ENCODE measurements at places on chromosomes 3 and 15.

DNA sequence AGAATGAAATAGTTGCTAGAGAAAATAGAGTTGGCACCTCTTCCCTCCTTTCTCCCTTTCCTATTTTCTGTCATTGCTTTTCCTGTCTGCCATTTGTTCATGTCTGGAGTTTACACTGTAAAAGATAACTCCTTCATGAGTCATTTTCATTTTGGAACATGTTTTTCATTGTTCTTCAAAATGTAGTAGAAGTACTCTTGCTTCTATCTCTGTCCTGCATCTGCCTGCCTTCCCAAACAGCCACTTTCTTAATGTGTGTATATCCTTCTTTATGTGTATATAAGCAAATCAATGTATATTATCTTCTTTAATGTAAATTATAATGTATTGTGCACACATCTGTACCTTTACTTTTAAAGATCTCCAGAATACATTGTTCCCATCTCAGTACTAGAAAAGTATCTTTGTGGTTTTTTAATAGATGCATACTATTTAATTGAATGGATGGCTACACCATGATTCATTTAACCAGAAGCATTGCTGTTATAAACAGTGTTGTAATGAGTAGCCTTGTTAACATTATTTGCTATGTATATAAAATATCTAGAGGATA is 41.1 kb downstream of the TSC22D2 start:
- no peak for DNase-seq

GRCh38 chr3:13574798-13575451 is 26.0 kb downstream of the FBLN2 start:
- no peak for DNase-seq

GRCh38 chr15:40328751-40329150 is 5.3 kb downstream of the INAFM2 start:
- no peak for DNase-seq

DNA sequence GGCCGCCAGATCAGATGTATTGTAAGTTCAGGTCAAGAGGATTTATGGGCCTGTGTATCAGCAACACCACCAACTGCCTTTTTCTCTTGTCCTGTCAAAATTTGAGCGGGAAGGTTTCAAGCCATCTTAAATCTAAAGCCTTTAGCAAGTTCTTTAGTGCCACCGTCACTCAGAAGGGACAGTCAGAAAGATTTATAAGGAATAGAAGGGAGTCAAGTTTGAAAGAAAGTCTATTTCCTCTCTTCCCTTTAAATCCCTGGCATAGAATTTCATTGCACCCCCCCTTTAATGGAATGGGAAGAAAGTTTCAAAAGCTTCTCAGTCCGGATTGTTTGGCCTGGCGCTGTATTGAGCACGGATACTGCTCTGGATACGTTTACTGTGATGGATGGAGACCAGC is 359.4 kb downstream of the FEZF2 start:
- no peak for DNase-seq

DNA sequence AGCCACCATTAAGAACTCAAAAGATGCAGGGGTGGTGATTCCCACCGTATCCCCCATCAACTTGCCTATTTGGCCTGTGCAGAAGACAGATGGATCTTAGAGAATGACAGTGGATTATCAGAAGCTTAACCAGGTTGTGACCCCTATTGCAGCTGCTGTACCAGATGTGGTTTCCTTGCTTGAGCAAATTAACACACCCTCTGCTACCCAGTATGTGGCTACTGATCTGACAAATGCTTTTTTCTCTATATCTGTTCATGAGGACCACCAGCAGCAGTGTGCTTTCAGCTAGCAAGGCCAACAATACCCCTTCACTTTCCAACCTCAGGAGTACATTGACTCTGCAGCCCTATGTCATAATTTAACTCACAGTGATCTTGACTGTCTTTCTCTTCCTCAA is 8.6 kb upstream of the MCF2L2 start:
- no peak for DNase-seq

- peak; percentile 50 for DNase-seq
Observed at GRCh38 chr15:48507416-48508065, 138.0 kb downstream of the FBN1 start.

DNA sequence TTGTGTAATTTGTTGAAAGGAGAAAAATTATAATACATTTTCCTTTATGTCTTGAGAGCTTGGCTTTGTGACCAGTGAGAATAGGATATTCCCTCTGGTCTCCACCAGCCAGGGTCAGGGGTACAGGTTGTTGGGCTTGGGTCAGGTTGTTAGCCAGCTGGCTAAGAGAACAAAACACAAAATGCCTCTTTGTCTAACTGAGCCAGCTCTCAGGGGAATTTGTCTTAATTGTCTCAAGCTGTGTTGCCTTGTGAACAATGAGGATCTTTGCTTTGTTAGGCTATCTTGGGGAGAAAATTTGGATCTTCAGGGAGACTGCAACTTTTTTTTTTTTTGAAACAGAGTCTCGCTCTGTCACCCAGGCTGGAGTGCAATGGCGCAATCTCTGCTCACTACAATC is 17.7 kb upstream of the GK5 start:
- DNase-seq, result peak; percentile 38

DNA sequence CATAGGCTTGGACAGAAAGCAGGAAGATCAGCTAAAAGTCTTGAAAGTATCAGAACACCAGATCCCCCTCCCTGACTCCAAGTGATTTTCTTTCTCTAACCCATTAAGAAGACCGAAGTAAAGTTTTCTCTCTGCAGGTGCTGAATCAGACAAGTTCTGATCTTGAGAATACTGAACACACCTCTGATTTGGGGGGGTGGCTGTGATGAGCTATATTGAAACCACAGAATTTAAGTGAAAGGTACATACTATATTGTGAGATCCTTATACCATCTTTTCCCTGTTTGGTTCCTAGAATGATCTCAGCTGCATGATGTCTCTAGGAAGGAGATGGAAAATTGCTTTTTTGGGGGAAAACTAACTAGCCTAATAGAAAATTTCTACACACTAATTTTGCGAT is 196.0 kb downstream of the DIPK2A start:
- no peak for DNase-seq

- DNase-seq, result peak; percentile 47
Observed at GRCh38 chr3:115512565-115513415, 110.5 kb upstream of the GAP43 start.

- no peak for DNase-seq
Observed at GRCh38 chr3:137347817-137348368, 390.1 kb downstream of the IL20RB start.

DNA sequence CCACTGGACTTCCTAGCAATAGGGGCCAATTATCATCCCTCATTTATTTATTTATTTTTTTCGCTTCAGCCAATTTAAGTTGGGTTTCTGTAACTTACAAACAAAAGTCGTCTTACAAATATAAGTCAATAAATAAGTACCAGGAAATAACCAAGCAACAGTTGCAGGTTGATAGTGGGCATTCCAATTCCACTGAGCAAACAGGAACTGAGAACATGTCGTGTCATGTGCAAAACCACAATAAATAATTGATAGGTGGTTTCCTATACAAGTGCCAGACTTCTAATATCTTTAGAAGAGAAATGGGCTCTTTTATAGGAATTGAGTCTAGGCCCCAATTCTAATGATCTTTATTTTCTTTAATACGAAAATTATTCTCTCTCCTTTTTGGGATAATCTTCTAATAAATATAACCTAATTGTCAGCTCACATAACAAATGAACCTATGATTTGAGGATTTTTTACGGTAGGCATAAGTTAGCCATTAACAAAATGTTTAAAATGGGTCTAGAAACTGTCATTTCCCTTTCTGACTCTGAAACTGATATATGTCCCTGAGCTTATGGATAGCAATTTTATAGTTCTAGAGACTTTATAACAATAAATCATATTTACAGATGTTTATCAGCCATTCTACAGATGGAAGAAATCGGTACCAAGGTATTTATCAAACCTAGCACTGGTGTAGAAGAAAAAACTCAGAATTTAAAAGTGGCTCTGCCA is 571.8 kb downstream of the FOXP1 start:
- DNase-seq, result no peak

GRCh38 chr3:142852009-142852408 is 36.9 kb downstream of the PCOLCE2 start:
- DNase-seq, result no peak

- no peak for DNase-seq
Observed at GRCh38 chr15:70976851-70977250, 84.2 kb downstream of the LRRC49 start.

- DNase-seq, result no peak
Observed at GRCh38 chr15:67976506-67977073, 77.5 kb upstream of the PIAS1 start.

- DNase-seq, result no peak
Observed at GRCh38 chr15:45114076-45114750, at the start of the genes DUOX2 and DUOXA2. TSS of gene DUOX2 (minus strand) at chr15:45114172. CDS start at chr15:45113411, 761 bp downstream. TSS of gene DUOXA2 (plus strand) at chr15:45114326. CDS start at chr15:45114606, 280 bp downstream.

DNA sequence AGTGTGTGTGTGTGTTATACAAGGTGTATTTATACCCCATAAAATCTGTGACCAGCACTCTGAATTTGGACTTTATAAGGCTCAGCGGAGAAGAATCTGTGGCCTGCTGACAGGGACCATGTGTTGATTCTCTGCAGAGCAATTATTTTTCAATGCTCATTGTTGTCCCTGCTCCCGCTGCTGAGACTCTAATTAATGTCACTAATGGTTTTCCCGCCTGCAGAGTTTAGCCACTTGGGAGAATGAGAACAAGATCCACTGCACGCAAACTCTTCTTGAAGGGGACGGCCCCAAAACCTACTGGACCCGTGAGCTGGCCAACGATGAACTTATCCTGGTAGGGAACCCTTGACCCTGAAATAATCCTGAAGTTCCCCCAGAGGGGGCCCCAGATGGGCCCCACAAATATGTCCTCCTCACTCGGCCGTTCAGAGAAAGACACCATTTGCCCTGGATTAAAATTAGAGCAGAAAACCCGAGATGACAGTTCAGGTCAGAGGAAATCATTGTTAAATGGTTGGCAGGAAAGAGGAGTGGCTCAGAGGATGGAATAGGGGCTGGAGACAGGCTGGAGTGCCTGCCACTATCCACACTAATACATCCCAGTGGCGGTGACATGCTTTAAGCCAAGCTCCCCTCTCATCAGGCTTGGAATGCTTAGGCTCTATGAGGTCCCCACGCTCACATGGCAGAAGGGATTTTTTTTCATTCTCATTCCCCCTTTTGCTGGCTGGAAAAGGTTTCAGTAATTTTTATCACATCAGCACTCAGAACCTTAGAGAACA is 3.3 kb downstream of the CRABP1 start:
- no peak for DNase-seq

- no peak for DNase-seq
Observed at GRCh38 chr15:43370310-43370974, 401 bp downstream of the ZSCAN29 start.

GRCh38 chr15:89874926-89875564 is 18.7 kb downstream of the AP3S2 start:
- DNase-seq, result peak; percentile 90

GRCh38 chr3:128591738-128592426 is 58.7 kb downstream of the RPN1 start:
- DNase-seq, result no peak

- DNase-seq, result no peak
Observed at GRCh38 chr3:17119201-17120072, 234.7 kb downstream of the PLCL2 start.

- peak; percentile 63 for DNase-seq
Observed at GRCh38 chr15:65033659-65034269, 4.3 kb upstream of the MTFMT start.

GRCh38 chr3:46378426-46378942 is 7.7 kb downstream of the CCR5 start:
- peak; percentile 69 for DNase-seq

GRCh38 chr3:40876009-40876408 is 323.3 kb upstream of the CTNNB1 start:
- no peak for DNase-seq

DNA sequence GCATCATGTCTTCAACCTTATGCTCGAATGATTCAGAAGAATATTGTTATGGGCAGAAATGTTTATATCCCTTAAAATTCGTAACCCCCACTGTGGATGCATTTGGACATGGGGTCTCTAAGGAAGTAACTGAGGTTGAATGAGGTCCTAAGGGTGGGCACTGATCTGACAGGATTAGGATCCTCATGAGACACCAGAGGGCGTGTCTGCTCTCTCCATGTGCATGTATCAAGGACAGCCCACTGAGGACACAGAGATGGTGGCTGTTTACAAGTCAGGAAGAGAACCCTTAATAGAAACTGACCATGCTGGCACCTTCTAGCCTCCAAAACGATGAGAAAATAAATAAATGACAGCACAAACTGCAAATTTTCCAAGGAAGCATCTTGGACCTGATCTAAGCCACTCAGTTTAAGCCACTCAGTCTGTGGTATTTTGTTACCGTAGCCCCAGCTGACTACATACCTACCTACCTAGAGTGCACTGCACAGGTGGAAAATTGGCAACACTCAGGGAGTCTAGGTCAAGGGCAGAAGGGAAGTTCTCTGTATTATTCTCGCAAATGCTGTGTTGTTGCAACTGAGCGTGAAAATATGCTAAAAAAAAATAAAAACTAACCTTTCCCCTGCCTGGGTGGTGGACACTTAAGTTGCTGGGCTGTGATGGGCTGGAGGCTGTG is 126.6 kb downstream of the TJP1 start:
- DNase-seq, result no peak

DNA sequence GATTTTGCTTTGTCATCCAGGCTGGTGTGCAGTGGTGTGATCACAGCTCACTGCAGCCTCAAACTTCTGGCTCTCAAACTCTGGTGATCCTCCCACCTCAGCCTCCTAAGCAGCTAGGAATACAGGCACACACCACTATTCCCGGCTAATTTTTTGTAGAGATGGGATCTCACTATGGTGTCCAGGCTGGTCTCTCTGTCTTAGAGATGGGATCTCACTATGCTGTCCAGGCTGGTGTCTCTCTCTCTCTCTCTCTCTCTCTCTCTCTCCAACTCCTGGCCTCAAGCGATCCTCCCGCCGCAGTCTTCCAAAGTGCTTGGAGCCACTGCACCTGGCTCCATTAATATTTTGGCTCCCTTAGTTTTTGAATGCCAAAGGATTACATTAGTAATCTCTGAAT is 17.7 kb downstream of the USF3 start:
- no peak for DNase-seq

DNA sequence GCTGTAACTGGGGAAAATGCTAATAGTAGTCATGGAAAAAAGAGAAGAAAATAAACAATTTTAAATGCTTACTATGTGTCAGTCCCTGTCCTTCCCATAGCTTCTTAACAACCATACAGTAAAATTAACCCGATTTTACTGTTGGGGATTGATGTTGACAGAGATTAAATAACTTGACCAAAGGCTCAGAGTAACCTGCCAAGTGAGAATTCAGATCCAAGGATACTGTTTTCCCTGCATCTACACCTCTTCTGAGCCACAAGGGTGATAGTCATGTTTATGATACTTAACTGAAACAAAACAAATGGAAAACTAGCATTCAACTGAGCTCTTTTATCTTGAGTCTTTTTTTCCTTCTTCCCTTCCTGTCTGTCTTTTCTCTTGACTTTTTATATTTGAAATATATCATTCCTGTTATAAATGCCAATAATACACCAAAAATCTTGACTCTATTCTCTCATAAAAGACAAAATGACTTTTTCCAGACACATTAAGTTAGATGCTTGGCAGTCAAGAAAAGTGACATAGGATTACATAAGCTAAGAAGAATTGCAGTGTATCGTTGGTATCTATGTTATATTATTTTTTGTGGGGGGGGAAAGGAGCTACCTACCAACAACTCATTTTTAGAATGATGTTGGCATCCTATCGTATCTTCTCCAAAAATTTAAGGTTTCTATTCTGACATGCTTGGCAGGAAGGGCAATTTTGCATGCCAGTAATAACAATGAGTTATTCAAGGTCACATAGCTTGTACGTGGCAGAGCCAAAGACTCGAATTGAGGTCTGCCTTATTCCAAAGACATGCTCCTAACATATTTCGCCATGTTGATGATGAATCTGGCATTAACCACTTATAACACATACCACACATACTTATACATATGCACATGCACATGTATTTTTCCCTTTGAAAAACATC is 306.6 kb upstream of the KCNH8 start:
- no peak for DNase-seq
